ENCODE measurements at places on chromosomes 3 and 15.

- peak; percentile 48 for ATAC-seq
Measured at GRCh38 chr3:156516284-156516683, 38.6 kb downstream of the SSR3 start.

- no peak for ATAC-seq
Measured at GRCh38 chr15:78684657-78685056, 43.6 kb upstream of the CHRNB4 start.

- ATAC-seq, result peak; percentile 77
Measured at GRCh38 chr3:186930143-186930640, at the start of gene ST6GAL1. ST6GAL1 (plus strand) TSS chr3:186930526; CDS start chr3:187042704, 112,178 bp downstream.

GRCh38 chr3:195224156-195224979, 46.6 kb downstream of the XXYLT1 start:
- peak; percentile 15 for ATAC-seq

- ATAC-seq, result peak; percentile 23
Measured at GRCh38 chr3:113231391-113231790, 20.0 kb downstream of the BOC start.

DNA sequence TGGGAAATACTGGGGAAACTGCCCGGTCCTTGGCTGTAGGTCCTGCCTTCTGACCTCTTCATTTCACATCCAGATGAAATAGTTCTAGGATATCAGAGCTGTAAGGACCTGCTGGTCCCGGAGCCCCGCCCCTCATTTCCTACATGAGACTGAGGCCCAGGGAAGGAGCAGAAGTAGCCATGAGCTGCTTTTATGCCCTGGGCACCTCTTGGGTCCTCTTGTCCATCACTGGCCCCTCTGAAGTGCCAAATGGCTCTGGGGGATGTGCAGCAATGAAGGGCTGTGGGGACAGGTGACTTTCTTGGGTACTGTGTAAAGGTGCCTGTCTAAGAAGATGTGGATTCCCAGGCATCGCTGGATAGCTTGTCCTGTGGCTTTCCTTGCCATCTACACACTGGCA, 40.3 kb upstream of the ESYT3 start:
- ATAC-seq, result no peak

- peak; percentile 58 for ATAC-seq
Measured at GRCh38 chr3:120688121-120688520, 6.1 kb upstream of the HGD start.

DNA sequence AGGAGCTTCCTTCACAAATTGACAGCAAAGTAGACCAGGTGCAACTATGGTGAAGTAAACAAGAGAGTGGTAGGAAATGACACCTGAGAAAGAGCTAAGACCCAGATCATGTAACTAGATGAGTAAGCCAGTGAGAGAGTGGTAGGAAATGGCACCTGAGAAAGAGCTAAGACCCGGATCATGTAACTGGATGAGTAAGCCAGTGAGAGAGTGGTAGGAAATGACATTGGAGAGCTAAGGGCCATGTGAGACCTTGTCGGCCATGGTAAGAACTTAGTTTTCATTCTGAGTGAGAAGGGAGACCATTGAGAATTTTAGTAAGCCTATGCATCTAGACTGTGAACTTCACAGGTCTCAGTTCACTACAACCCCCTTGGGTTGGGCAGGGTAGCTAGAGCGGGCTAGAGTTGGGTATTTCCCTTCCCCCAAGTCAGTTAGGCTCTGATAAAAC, 5.4 kb upstream of the SENP7 start:
- no peak for ATAC-seq

- no peak for ATAC-seq
Measured at GRCh38 chr3:78751266-78751665, 1016.5 kb downstream of the ROBO1 start.

DNA sequence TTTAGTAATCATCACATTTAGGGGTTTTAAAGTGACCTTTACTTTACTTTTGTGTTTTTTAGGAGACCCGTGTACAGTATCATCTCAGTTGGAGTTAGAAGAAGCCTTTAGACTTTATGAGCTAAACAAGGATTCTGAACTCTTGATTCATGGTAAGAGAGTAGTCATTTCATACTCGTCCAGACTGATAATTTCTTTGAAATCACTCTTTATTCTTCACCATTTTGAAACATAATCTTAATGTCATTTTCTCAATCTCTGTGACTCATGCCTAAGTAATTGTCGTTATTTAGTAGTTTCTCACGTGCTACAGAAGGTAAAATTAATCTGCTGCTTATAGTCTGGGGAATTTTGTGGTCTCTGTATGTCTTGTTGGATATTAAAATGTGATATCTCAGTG, 37.7 kb downstream of the PRKCI start:
- ATAC-seq, result no peak

DNA sequence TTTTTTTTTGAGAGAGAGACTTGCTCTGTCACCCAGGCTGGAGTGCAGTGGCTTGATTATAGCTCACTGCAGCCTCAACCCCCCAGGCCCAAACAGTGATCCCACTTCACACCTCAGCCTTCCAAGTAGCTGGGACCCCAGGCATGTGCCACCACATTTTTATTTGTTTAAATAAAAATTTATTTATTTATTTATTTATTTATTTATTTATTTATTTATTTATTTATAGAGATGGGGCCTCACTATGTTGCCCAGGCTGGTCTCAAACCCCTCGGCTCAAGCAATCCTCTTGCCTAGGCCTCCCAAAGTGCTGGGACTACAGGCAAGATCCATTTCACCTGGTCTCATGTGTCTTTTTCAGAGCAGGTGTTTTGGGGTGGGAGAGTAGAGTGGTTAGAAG, 15.5 kb downstream of the CAPN3 start:
- ATAC-seq, result no peak

GRCh38 chr3:149487598-149488197, 13.2 kb downstream of the TM4SF4 start:
- 0 out of 3 replicates have a peak, but pooled peaks have one; percentile 36 for ATAC-seq

DNA sequence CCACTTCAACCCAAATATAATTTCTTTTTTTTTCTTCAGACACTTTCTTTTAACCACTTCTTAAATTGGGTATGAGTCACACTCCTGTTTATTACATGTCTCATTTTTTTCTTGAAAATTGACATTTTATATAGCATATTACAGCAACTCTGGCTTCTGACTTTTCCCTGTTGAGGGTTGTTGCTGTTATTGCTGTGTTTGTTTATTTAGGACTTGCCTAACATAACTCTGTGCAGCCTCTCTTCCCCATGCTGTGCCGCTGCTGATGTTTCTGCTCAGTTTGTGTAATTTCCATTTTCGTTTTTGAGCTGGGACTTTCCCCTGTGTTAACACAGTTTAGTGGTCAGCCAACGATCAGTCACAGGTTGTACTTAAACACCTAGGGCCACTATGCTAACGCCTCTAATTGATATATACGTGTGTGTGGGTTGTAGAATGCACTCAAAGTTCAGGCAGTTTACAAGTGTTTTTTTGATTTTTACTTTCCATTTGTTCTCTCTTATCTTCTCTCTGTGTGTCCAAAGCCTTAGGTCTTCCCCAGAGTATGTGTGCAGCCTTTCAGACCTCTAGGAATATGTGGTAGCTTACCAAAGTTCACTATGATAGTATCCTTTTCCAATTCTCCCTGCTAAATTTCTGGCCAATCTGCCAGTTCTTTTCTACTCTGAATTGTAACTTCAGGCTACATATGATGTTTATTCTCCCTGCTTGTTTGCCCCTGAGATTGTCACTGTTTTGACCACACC, 337.2 kb downstream of the ZBTB20 start:
- no peak for ATAC-seq

- ATAC-seq, result no peak
Measured at GRCh38 chr3:166104938-166105337, 267.7 kb upstream of the BCHE start.

GRCh38 chr15:90530250-90531051, 728 bp downstream of the CRTC3 start:
- peak; percentile 67 for ATAC-seq

- ATAC-seq, result peak; percentile 62
Measured at GRCh38 chr3:58093574-58094195, 85.5 kb downstream of the FLNB start.

GRCh38 chr3:4475804-4476203, 8.7 kb upstream of the SUMF1 start:
- ATAC-seq, result no peak

DNA sequence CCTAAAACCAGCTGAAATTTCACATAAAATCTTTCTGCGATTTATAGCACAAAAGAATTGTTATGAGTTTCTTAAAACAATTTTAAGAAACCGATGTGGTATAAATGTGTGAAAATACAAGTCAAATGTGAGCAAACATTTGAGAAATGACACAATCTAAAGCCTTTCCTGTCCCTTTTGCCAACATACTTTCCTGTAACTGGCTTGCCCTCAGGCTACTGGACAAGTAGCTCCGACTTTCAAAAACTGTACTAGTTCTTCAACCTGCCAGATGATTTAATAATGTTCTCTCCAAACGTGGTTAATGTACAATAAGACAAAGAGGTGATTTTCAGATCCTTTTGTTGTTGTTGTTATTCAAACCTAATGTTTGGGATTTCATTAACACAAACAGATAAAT, 105.9 kb upstream of the ARHGEF26 start:
- ATAC-seq, result no peak

DNA sequence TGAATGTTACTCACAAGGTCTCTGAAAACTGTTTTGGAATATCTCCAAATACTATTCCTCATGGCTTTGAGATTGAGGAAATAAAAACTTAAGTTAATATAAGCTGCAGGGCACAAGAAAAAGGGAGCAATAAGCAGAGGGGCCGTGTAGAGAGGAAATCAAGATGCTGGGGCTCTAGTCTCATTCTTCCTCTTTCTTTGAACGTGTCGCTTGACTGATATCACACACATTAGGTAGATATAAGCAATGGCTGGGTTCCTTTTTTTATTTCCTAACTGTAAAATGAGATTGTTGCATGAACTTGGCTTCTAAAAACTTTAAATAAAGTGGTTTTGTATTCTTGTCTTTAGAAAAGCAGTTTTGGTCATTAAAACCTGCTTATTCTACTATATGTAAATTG, 326.7 kb upstream of the ROPN1 start:
- ATAC-seq, result no peak

- peak; percentile 10 for ATAC-seq
Measured at GRCh38 chr3:38455639-38456430, 2.1 kb downstream of the ACVR2B start.

DNA sequence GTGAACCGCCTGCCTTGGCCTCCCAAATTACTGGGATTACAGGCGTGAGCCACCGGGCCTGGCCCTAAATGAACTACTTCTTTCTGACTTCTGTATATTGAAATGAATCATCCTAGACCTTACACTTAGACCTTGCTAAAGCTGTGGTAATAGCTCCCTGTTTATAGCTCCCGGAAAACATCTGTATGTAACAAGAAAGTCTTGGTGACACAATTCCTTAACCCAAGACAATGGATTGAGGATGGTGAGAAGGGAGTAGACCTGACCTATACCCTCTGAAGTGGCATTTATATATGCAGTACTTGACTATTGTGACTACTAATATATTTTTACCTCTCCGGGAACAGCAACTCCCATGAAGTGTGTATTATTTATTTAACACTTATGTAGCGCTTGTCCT, 48.0 kb upstream of the TBL1XR1 start:
- ATAC-seq, result no peak

DNA sequence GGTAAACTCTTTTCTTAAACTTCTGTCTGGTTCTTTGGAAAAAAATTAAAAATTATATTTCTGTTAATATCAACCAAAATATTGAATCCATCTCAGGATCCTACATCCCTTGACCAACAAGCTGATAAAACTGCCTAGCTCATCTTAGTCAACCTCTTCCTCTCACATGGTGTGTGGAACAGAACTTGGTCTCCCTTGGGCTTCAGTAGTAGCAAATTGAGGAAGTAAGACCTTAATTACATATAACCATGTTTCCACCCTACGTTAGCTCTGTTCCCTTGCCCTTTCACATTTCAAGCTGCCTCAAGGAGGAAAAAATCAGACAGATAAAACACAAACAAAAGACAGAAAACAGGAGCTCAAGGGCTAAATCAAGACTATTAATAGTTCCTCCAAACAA, 116.4 kb downstream of the GREM1 start:
- ATAC-seq, result no peak

DNA sequence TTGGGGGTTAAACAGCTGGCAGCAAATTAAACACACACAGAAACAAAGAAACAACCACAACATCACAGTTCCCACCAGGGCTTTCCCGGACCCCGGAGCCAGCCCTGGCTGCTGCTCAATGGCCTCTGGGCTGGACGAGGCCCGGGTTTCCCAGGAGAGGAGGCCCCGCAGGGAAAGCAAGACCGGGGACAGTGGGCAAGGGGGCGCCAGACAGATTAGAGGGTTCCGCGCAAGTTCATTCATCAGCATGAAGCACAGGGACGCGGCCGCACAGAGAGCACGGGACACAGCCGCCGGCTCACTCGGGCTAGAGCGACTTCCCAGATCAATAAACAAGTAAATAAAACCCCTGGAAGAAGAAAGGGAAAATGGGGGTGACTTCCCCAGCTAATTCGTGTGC, 66.4 kb upstream of the RPL32 start:
- no peak for ATAC-seq

GRCh38 chr3:138824114-138824506, 10.6 kb downstream of the PIK3CB start:
- peak; percentile 51 for ATAC-seq

GRCh38 chr15:80636675-80637074, 58.4 kb upstream of the ABHD17C start:
- no peak for ATAC-seq

DNA sequence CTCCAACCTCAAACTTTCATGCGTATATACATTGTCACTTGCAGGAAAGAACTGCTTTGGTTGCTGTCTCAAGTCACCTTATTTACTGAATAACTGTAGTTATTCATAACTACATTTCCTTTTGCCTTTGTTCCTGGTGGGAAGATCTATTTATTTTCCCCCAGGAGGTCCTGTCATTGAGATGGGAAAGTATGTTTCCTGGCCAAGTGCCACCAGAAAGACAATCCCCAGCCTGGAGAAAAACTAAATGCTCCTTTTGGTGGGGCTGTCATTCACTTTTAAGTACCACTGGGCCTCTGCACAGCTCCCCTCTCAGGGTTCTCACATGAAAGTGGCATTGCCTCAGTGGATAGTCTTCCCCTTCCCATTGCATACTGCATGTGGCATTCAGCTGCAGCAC, 59.8 kb downstream of the LRRC3B start:
- no peak for ATAC-seq

DNA sequence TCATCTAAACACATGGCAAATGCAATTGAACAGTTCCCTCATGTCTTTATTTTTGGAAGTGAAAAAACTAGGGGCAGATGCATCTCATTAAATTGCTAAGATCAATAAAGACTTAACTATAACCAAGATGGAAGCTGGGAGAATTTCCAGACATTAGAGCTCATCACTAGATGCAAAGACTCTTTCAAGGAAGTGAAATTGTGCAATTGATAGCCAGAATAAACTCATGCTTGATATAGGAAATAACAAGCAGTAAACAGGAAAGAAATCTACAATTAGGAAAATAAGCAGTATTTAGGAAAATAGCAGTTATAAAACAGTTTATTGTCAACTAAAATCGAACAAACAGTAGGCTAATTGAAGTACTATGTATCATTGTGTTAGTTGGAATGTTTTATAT, 8.8 kb upstream of the ANKUB1 start:
- no peak for ATAC-seq

DNA sequence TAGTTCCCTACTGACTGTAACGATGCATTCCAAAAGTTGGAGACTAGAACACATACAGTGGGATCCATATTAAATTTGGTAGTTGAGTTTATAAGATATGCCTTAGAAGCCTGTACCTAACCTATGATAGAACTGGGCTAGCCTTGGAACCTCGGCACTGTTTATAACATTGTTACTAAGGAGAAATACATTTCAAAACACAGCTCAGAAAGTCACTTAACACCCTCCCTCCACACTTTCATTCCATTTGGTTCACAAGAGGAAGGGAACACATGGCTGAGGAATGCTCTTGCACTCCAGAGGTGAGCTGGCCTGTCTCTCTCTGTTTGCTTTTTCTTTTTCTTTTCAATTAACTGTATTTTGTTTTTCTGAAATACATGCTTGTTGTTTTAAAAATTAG, 48.7 kb upstream of the TSC22D2 start:
- peak; percentile 26 for ATAC-seq
